ENCODE measurements at places on chromosomes 7 and 10.

- no peak for DNase-seq
Observed at GRCh38 chr7:155852426-155853301, 40.4 kb upstream of the SHH start.

DNA sequence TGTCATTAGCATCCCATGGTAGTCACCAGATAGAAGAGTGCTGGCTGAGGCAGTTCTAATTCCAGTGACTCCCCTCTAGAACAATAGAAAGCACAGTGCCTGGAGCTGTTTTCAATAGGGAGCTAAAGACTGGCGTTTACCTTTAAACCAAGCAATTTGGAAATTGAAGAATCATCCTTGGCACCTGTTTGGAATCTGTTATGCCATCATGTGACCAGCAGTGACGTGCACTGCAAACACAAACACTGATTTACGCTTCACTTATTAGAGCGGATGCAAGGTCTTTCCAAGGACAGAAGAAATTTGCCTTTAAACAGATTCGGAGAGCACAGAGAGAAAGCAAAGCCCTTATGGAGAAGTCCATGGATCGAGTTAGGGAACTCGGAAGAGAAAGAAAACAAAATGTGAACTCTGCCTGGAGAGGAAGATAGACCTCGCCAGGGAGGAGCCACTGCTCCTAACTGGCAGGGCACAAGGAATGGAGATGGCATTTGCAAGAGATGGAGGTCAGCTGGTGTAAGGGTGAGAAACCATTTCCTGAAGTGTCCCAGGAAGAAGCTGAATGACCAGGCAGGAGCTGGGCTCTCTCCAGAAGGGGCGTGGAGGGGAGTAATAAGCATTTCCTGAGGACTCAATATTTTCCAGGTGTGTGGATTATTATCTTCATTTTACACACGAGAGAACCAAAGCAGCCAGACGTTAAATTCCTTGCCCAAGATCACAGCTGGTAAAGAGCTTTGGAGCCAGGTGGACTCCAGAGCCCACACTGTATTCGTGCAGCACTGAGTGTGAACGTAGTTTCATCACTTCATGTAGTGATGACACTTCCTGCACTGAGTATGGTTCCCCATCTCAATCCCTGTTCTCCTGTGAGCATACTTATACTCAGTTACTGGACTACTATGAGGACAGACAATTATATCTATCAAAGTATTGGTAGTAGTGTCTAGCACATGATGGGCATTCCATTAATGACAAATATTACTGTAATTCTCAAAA lies 97.7 kb downstream of the CUBN start:
- DNase-seq = no peak

- DNase-seq = no peak
Observed at GRCh38 chr7:128713794-128714193, 25.4 kb upstream of the CALU start.

- DNase-seq = no peak
Observed at GRCh38 chr10:2401459-2401858, 664.1 kb upstream of the ADARB2 start.

DNA sequence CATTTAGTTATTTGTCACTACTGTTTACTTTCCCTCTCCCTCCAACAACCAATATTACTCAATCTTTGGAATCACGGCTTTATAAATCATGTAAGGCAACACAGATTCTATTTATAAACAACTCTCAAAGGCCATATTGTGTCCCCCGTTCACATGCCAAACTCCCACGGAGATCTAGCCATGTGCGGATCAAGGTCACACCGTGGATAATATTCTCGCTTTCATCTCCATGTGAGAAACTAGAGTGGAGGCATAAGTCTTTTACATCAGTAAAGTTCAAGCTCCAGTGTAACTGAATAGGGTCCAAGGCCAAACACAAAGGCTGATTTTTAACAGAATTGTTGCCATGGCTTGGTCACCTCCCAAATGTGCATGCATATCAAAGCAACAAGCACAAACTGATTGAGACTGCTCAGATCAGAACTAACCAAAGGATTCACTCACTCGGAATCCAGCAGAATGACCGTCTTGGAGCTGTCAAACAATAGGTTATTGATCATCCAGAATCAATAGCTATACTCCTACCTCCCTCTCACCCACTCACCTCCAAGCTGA lies 569.5 kb upstream of the LRRN3 start:
- no peak for DNase-seq

DNA sequence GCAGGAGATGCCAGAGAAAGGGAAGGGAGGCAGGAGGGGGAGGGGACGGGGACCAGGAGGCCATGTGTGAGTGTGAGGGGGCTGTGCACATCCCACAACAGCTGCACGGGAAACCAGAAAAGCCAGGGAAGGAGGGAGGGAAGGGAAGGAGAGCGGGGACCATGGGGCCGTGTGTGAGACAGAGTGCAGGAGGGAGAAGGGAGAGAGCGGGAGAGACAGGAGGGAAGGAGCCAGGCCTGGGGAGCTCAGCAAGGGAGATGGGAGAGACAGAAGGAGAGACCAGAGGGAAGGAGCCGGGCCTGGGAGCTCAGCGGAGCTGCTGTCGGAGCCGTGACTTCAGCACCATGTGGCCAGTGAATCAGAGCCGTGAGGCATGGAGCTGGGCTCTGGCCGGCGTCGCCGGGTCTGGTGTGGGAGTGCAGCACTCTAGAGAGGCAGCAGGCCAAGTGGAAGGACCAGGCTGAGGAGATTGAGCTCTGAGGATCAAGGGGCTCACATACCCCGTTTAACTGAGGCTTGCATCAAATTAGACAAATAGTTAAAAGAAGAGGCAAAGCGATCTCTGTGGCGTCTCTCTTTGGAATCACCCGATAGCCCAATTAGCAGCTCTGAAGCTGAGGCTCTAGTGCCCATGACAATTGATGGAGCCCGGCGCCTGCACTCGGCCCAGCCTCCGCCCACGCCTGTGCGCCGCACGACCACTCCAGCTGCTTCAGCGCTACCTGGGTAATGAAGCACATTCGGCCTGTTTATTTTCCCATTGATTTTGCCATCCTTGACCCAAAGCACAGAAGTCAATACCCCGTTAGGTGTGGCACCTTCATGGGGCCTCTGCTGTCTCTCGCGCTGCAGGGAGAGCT lies 150.4 kb downstream of the MAD1L1 start:
- no peak for DNase-seq

DNA sequence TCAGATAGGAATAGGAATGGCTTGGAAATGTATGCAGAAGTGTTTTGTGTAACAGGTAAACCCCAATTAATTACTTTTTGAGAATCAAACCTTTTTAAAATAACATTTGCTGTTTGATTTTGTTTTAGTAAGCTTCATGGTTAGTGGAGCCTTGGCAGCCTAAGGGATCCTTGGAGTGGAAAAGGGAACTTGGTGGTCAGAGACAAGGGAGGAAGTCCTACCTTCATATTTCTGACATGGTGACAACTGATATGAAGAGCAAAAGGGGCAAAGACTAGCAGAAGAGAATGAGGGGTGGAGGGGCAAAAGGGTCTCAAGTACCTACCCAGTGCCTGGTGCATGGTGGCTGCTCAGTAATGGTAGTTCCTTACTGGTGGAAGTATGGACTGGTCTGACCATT lies 32.3 kb downstream of the AHCYL2 start:
- no peak for DNase-seq

All from activated naive CD4-positive, alpha-beta T cell (primary cell).